ENCODE measurements at places on chromosomes 2 and 18. TPM values are rescaled to one million over a fixed set of nuclear protein-coding genes. Genes with fewer than 3 reads are reported as not detected.

DNA sequence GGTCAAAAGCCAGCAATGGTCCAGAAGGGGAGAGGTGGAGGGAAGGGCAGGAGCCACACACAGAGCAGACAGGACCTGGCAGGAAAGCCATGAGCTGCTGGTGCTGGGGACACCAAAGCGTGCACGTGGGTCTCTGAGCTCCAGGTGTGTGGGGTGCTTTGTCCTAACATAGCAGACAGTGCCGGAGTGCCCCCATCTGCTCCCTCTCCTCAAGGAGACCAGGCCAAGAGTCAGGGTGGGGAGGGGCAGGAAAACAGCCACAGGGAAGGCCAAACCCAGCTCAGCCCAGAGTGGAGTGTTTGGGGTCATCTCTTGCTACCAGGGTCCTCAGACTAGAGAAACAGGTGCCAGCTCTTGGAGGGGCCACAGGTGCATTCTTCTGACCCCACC is 4.2 kb upstream of the GPC1 start:
- H3K27me3 ChIP-seq, result no peaks in the 10 kb centered on the region
- H3K36me3 ChIP-seq, result no peaks in the 10 kb centered on the region
- no peak for DNase-seq
- H3K4me3 ChIP-seq, result no peak overlapping the region
- no peak overlapping the region for H3K27ac ChIP-seq
- H3K4me1 ChIP-seq, result peaks cover 20% of the 10 kb centered on the region

Gene CPLX4
- total RNA-seq, result not detected

Gene LYPD6B
- total RNA-seq, result not detected

DNA sequence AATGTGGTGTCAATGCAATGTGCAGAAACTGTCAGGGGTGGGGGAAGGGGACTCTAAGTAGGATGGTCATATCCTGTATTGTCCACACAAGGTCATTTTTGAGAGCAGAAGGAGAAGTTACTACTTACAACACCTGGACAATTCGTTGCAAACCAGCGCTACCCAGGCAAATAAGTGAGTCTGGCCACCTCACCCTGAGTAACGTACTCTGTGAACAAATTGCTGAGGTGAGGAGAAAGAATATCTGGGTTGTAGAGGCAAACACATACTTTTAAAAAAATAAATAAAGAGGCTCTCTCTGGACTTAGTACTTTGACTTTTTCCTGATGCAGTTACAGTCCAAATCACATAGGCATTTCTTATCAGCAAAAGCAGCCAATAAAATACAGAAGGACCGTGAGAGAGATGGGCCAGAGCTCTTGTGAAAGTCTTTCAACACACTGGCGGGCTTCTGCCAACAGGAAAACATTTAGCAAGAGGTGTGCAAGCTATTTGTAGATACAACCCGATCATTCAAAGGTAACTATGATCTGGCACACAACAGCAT is 268.2 kb upstream of the ID2 start:
- peaks cover 15% of the 10 kb centered on the region for H3K4me1 ChIP-seq
- H3K27ac ChIP-seq, result no peak overlapping the region
- H3K27me3 ChIP-seq, result no peaks in the 10 kb centered on the region
- no peaks in the 10 kb centered on the region for H3K36me3 ChIP-seq

GRCh38 chr2:201228271-201228911 is 31.9 kb upstream of the CASP8 start:
- H3K27ac ChIP-seq, result no peak overlapping the region
- no peaks in the 10 kb centered on the region for H3K27me3 ChIP-seq
- no peak overlapping the region for H3K4me3 ChIP-seq
- peaks cover 15% of the 10 kb centered on the region for H3K4me1 ChIP-seq
- H3K36me3 ChIP-seq, result no peaks in the 10 kb centered on the region
- peak; percentile 14 for DNase-seq

Gene TIA1
- 41.1 TPM for total RNA-seq

Gene SULT1C4
- 4.3 TPM for total RNA-seq

- no peak for DNase-seq
- H3K27ac ChIP-seq, result no peak overlapping the region
- H3K27me3 ChIP-seq, result no peaks in the 10 kb centered on the region
- no peaks in the 10 kb centered on the region for H3K4me1 ChIP-seq
- H3K36me3 ChIP-seq, result no peaks in the 10 kb centered on the region
Measured at GRCh38 chr2:132790207-132790785, 120.3 kb upstream of the LYPD1 start.

- H3K4me1 ChIP-seq, result no peaks in the 10 kb centered on the region
- H3K27ac ChIP-seq, result no peak overlapping the region
- DNase-seq, result no peak
- no peaks in the 10 kb centered on the region for H3K36me3 ChIP-seq
- no peaks in the 10 kb centered on the region for H3K27me3 ChIP-seq
- H3K4me3 ChIP-seq, result no peak overlapping the region
Measured at GRCh38 chr2:215554689-215555498, 119.0 kb upstream of the FN1 start.

DNA sequence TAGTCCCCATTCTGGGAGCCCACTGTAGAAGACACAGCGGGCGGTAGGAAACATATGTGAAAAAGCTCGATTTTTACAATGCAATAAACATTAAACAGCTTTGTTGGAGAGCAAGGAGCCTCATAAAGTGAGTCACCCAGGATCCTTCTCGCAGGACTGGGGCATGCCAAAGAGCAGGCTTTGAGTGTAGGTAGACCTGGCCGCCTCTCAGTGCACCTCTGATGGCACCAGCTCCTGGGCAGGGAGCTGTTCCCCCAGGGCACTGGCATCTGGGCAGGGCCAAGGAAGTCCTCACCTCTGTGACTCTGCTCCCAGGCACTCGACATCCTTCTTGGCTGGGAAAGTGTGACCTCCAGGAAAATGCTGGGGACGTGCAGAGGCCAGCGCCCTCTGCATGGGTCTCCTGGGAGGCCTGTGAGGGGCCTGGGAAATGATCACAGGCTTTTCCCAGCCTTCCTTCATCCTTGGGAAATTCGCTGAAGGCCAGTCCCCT is 94.2 kb downstream of the POLR1A start:
- no peak for DNase-seq
- H3K27me3 ChIP-seq, result no peaks in the 10 kb centered on the region
- H3K27ac ChIP-seq, result no peak overlapping the region
- H3K4me3 ChIP-seq, result no peak overlapping the region
- H3K36me3 ChIP-seq, result no peaks in the 10 kb centered on the region
- H3K4me1 ChIP-seq, result no peaks in the 10 kb centered on the region

Gene COL5A2
- 66.9 TPM for total RNA-seq

- H3K36me3 ChIP-seq, result peaks cover 4% of the 10 kb centered on the region
- H3K4me3 ChIP-seq, result no peak overlapping the region
- peaks cover 33% of the 10 kb centered on the region for H3K4me1 ChIP-seq
Measured at GRCh38 chr2:109432421-109432820, 181.3 kb downstream of the SEPTIN10 start.

DNA sequence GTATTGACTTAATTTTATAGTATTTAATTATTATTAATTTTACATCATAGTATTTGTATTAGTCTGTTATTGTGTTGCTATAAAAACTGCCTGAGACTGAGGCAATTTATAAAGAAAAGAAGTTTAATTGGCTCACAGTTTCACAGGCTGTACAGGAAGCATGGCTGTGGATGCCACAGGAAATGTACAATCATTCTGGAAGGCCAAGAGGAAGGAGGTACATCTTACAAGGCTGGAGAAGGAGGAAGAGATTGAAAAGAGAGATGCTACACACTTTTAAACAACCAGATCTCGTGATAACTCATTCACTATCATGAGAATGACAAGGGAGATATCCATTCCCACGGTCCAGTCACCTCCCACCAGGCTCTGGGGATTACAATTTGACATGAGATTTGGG is 2019.4 kb upstream of the PIK3C3 start:
- H3K4me3 ChIP-seq, result no peak overlapping the region
- no peak for DNase-seq
- H3K27me3 ChIP-seq, result no peaks in the 10 kb centered on the region
- H3K27ac ChIP-seq, result no peak overlapping the region
- H3K36me3 ChIP-seq, result no peaks in the 10 kb centered on the region

DNA sequence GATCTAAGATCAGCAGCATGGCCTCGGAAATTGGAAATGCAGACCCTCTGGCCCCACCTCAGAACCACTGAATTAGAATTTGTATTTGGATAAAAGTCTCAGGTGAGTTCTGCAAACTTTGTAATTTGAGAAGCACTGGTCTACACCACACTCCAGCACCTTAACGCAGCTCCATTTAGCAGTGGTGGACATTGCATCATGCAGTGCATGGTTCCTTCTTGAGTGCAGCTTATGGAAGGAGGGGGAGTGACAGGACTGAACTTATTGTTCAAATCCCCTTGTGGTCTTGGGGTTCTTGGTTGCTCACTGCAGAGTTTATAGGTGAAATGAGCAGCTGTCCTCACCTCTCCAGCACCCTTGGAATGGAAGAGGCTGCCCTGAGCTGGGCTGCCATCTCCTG is 17.4 kb upstream of the STEAP3 start:
- H3K36me3 ChIP-seq, result no peaks in the 10 kb centered on the region
- DNase-seq, result no peak
- H3K4me3 ChIP-seq, result no peak overlapping the region
- no peaks in the 10 kb centered on the region for H3K27me3 ChIP-seq
- no peak overlapping the region for H3K27ac ChIP-seq
- no peaks in the 10 kb centered on the region for H3K4me1 ChIP-seq

- H3K27me3 ChIP-seq, result no peaks in the 10 kb centered on the region
- no peaks in the 10 kb centered on the region for H3K36me3 ChIP-seq
- no peak overlapping the region for H3K27ac ChIP-seq
- DNase-seq, result no peak
Measured at GRCh38 chr18:67540559-67540958, 24.0 kb upstream of the DSEL start.

Gene GALNT13
- 0.39 TPM for total RNA-seq

DNA sequence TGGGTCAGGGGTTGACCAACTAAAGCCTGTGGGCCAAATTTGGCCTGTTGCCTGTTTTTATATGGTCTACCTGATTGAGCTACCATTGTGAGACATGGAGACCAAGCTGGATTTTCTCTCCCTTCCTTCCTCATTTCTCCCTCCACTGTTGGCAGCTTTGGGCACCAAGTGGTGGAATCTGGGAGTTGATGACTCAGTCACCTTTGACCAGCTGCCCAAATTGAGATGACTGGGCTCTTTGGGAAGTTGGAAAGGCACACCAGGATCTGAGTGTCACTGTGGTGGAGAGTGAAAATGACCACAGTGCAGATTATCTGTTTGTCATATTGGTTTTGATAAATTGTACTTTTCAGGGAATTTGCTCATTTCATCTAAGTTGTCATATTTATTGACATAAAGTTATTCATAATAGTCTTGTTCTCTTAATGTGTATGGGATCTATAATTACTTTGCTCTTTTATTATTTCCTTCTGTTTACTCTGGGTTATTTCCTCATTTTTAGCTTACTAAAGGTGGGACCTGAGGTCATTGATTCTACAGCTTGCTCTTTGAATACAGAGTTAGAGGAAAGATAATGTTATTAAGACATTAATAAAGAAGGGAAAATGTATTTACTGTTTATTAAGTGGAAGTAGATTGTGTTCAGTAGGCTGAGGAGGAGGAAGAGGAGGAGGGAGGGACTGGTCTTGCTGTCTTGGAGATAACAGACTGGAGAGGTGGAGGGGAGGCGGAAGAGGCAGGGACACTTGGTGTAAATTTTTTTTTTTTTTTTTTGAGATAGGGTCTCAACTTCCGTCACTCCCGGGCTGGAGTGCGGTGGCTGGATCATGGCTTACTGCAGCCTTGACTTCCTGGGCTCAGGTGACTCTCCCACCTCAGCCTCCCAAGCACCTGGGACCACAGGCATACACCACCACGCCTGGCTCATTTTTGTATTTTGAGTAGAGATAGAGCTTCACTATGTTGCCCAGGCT is 31.8 kb downstream of the AGFG1 start:
- no peaks in the 10 kb centered on the region for H3K27me3 ChIP-seq
- DNase-seq, result no peak
- no peaks in the 10 kb centered on the region for H3K36me3 ChIP-seq
- peaks cover 59% of the 10 kb centered on the region for H3K4me1 ChIP-seq
- no peak overlapping the region for H3K4me3 ChIP-seq

Gene POTEI
- not detected for total RNA-seq

Gene LONRF2
- 33.6 TPM for total RNA-seq

DNA sequence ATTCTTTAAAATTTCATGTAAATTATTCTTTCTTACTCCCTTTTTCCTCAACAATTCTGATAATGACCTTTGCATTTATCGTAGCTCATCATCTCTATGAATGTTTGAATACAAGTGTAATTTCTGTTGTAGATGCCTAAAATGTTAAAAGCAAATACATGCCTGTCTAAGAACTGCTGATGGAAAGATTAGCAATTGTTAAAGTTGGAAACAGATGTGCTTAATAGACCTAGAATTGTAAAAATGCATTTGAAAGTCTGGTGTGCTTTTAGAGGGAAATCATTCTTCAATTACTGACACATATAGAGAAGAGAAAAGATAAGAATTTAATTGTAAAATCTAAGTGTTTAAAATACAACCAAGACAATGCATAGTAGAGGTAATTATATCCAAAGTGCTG is 50.4 kb downstream of the CCDC102B start:
- no peak overlapping the region for H3K27ac ChIP-seq
- peaks cover 10% of the 10 kb centered on the region for H3K4me1 ChIP-seq
- DNase-seq, result no peak
- no peak overlapping the region for H3K4me3 ChIP-seq
- no peaks in the 10 kb centered on the region for H3K27me3 ChIP-seq

DNA sequence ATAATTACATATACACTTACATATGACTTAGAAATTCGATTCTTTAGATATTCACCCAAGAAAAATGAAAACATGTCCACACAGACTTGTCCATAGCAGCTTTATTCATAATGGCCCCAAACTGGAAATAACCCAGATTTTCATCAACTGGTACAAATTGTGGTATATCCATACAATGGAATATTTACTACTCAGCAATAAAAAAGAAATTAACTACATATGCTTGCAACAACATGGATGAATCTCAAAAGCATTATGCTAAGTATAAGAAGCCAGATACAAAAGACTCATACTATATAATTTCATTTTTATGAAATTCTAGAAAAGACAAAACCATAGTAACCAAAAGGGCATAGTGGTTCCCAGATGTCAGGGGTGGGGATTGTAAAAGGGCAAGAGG is 5.1 kb upstream of the REEP1 start:
- H3K27ac ChIP-seq, result no peak overlapping the region
- no peaks in the 10 kb centered on the region for H3K27me3 ChIP-seq
- H3K4me1 ChIP-seq, result peaks cover 5% of the 10 kb centered on the region
- no peak overlapping the region for H3K4me3 ChIP-seq
- no peaks in the 10 kb centered on the region for H3K36me3 ChIP-seq
